Gastrocnemius medialis (tissue), 4 donors: ENCODE measurements at places on chromosomes 4 and X. TPM values are rescaled to one million over a fixed set of nuclear protein-coding genes. Genes with fewer than 3 reads are reported as not detected.

- H3K27me3 ChIP-seq, result no peaks in the 10 kb centered on the region
- no peak overlapping the region for H3K27ac ChIP-seq
- DNase-seq, result no peak
- no peaks in the 10 kb centered on the region for H3K36me3 ChIP-seq
Observed at GRCh38 chrX:17817251-17817650, 43.8 kb downstream of the RAI2 start.

DNA sequence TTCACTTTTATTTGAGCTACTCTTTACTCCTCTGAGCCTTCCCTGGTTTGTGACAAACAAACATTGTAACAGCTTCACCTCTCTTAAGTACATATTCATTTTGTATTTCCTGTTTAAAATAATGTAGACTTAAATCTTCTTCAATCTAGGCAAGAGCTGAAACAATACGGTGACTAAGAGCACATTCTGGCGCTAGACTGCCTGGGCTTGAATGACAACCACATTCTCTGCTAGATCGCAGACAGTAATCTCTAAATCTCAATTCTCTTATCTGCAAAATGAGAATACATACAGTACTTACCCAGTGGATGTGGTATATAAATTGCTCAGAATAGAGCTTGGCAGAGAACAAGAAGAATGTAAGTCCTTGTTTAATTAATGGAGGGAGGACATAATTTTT is 144.8 kb downstream of the ARAP2 start:
- H3K4me1 ChIP-seq, result no peaks in the 10 kb centered on the region
- H3K36me3 ChIP-seq, result no peaks in the 10 kb centered on the region
- no peaks in the 10 kb centered on the region for H3K27me3 ChIP-seq
- DNase-seq, result no peak

DNA sequence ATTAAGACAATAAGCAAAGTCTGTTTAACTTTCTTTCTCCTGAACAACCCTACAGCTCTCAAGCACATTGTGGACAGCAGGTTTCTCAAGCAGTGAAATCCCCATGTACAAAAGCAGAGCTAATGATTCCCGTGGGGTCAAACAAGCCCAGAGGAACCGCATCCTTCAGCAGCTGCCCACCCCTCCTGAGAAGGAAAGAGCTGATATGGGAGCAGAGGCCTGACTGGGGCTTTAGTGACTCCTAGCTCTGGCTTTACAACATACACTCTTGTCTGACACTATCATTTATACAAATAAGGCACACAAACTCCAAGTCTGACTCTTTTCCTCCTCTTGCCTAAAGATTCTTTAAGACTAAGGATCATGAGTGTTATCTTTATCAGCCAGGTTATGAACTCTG is 32.8 kb downstream of the HDAC8 start:
- H3K27ac ChIP-seq, result no peak overlapping the region
- DNase-seq, result no peak
- H3K27me3 ChIP-seq, result no peaks in the 10 kb centered on the region
- no peaks in the 10 kb centered on the region for H3K36me3 ChIP-seq
- H3K4me1 ChIP-seq, result peaks cover 13% of the 10 kb centered on the region

GRCh38 chr4:15470128-15470475 is 420 bp downstream of the CC2D2A start:
- DNase-seq, result no peak
- no peaks in the 10 kb centered on the region for H3K27me3 ChIP-seq
- no peaks in the 10 kb centered on the region for H3K36me3 ChIP-seq
- H3K27ac ChIP-seq, result no peak overlapping the region
- peak overlapping the region; percentile 67 for H3K4me3 ChIP-seq

- no peak overlapping the region for H3K4me3 ChIP-seq
- H3K27me3 ChIP-seq, result no peaks in the 10 kb centered on the region
- no peak overlapping the region for H3K27ac ChIP-seq
- DNase-seq, result no peak
- H3K4me1 ChIP-seq, result no peaks in the 10 kb centered on the region
Observed at GRCh38 chr4:57231781-57232180, 121.6 kb upstream of the IGFBP7 start.

DNA sequence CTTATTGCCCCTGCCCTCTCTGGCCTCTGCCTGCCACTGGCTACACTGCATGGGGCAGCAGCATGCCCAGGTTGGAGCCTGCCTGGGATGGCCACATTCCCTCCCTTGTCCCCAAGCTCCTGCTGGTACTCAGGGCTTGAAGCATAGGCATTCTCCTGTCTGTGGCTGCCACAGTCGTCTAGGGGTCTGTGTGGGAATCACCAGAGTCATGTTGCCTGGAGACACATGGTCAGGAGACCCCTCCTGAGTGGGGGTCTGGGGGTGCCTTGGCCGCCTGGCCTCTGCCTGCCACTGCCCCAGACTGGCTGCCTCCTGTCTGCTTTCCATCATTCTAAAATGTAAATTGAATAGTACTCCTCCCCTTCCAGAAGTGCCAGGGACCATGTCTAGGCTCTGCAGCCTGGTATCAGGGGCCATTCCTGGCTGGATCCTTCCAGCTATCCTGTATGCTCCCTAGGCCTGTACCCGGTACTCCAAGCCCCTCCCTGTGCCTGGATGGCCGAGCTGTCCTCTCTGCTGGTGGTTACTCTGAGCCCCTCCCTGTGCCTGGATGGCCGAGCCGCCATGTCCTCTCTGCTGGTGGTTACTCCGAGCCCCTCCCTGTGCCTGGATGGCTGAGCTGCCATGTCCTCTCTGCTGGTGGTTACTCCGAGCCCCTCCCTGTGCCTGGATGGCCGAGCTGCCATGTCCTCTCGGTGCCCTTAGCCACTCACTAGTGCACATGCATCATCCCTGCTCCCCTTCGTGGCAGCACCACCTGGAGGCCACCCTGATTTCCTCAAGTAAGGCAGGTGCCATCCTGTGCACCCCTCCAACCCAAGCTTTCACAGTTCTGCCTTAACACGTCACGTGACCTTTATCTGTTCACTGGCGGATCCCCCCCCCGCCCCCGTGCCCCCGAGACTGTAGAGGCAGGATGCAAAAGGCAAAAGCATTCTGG is 5.5 kb upstream of the NKX1-1 start:
- no peaks in the 10 kb centered on the region for H3K36me3 ChIP-seq
- no peak overlapping the region for H3K4me3 ChIP-seq
- no peaks in the 10 kb centered on the region for H3K4me1 ChIP-seq
- H3K27me3 ChIP-seq, result peaks cover 93% of the 10 kb centered on the region

MMRN1 gene
- 0.39 TPM for total RNA-seq

DNA sequence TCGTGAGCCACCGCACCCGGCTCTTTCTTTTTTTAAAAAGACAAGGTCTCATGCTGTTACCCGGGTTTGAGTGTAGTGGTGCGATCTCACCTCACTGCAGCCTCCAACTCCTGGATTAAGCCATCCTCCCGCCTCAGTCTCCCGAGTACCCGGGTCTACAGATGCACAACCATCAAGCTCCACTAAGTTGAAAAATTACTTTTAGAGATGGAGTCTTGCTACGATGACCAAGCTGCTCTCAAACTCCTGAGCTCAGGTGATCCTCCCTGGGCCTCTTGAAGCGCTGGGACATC is 2.0 kb downstream of the SLC25A6 start:
- peaks cover 2% of the 10 kb centered on the region for H3K36me3 ChIP-seq
- H3K27me3 ChIP-seq, result no peaks in the 10 kb centered on the region
- no peak for DNase-seq
- peaks cover 57% of the 10 kb centered on the region for H3K4me1 ChIP-seq
- no peak overlapping the region for H3K4me3 ChIP-seq
- H3K27ac ChIP-seq, result no peak overlapping the region

SMIM31 gene
- total RNA-seq, result not detected

EVC gene
- 1.5 TPM for total RNA-seq

TRPC5OS gene
- not detected for total RNA-seq

GRCh38 chr4:52836120-52836519 is 26.0 kb upstream of the RASL11B start:
- peaks cover 14% of the 10 kb centered on the region for H3K4me1 ChIP-seq
- H3K4me3 ChIP-seq, result no peak overlapping the region
- no peaks in the 10 kb centered on the region for H3K36me3 ChIP-seq
- DNase-seq, result no peak

PNMA6F gene
- not detected for total RNA-seq

CNKSR2 gene
- 0.87 TPM for total RNA-seq

- H3K4me3 ChIP-seq, result peak overlapping the region; percentile 94
- no peaks in the 10 kb centered on the region for H3K36me3 ChIP-seq
- DNase-seq, result no peak
- peaks cover 42% of the 10 kb centered on the region for H3K4me1 ChIP-seq
Observed at GRCh38 chrX:78106651-78106986, 2.6 kb downstream of the PGK1 start.

ATP5ME gene
- 93.4 TPM for total RNA-seq

- peaks cover 15% of the 10 kb centered on the region for H3K4me1 ChIP-seq
- peak overlapping the region; percentile 51 for H3K4me3 ChIP-seq
- no peak overlapping the region for H3K27ac ChIP-seq
- no peaks in the 10 kb centered on the region for H3K36me3 ChIP-seq
- no peak for DNase-seq
Observed at GRCh38 chr4:16082041-16082425, 1.8 kb downstream of the PROM1 start.

GRCh38 chrX:9211269-9211668 is 177.3 kb upstream of the FAM9B start:
- no peaks in the 10 kb centered on the region for H3K36me3 ChIP-seq
- no peak overlapping the region for H3K27ac ChIP-seq
- H3K4me1 ChIP-seq, result no peaks in the 10 kb centered on the region
- peaks cover 5% of the 10 kb centered on the region for H3K27me3 ChIP-seq
- no peak for DNase-seq

CRLF2 gene
- total RNA-seq, result not detected

SMIM10L2A gene
- total RNA-seq, result 0.05 TPM

RHOXF2B gene
- not detected for total RNA-seq

BCLAF3 gene
- total RNA-seq, result 2.7 TPM

DNA sequence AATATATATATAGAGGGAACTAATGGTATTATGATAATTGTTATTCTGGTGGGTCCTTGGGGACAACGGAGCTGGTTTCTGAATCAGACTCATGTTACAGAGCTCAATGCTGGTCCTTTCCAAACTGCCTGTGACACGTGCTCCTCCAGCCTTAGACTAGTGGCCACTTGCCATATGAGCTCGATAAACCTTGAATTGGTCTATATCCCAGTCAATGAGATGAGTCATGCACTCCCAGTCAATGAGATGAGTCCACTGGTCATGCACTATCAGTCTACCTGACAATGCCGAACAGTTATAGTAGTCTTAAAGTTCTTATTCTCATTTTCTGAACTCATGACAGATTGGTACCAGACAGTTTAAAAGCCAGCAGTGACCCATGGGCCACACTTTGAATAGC is 325.2 kb downstream of the LDB2 start:
- H3K27me3 ChIP-seq, result no peaks in the 10 kb centered on the region
- H3K27ac ChIP-seq, result no peak overlapping the region
- no peak overlapping the region for H3K4me3 ChIP-seq

DNA sequence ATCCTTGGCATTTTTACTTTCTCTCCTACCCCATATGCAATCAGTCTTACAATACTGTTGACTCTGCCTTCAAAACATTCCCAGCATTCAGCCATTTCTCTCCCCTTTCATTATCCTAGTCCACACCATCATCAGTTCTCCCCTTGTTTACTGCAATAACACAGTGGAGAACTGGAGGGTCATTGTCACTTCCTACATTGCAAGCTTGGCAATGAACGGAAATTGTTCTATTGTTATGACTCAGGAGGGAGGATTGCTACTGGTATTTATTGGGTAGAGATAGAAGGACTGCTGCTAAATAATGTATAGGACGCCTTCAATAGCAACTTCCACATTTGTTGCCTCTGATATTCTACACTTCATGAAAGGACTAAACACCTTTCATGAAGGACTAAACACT is 231.8 kb downstream of the BANK1 start:
- no peaks in the 10 kb centered on the region for H3K36me3 ChIP-seq
- no peaks in the 10 kb centered on the region for H3K4me1 ChIP-seq
- no peak for DNase-seq
- no peaks in the 10 kb centered on the region for H3K27me3 ChIP-seq
- no peak overlapping the region for H3K27ac ChIP-seq

DNA sequence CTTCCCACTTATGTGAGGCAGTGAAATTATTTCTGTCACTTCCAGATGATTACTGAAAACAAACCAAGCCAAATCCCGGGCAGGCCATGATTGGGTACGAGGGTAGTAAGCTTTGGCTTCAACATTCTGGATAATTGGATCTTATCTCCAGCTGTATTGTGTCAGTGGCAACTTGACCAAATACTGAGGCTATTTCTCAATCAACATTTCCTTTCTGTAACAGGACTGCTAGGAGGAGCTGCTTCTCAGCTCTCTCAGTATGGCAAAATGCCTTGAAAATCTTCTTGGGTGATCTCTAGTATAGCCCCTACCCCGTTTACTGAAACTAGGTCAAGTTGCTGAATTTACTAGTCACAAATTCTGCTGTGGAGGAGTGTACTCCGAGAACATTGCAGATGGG is 169.3 kb upstream of the FRMPD4 start:
- no peaks in the 10 kb centered on the region for H3K36me3 ChIP-seq
- no peak overlapping the region for H3K4me3 ChIP-seq
- no peak for DNase-seq
- no peak overlapping the region for H3K27ac ChIP-seq
- H3K4me1 ChIP-seq, result no peaks in the 10 kb centered on the region

MFAP3L gene
- 3.2 TPM for total RNA-seq

- no peak for DNase-seq
- H3K36me3 ChIP-seq, result no peaks in the 10 kb centered on the region
- no peaks in the 10 kb centered on the region for H3K27me3 ChIP-seq
- no peak overlapping the region for H3K4me3 ChIP-seq
Observed at GRCh38 chr4:41041551-41041950, 172.8 kb downstream of the APBB2 start.

GRCh38 chrX:20225488-20225833 is 41.2 kb downstream of the RPS6KA3 start:
- H3K27me3 ChIP-seq, result no peaks in the 10 kb centered on the region
- H3K4me1 ChIP-seq, result peaks cover 10% of the 10 kb centered on the region
- DNase-seq, result no peak

- no peak overlapping the region for H3K27ac ChIP-seq
- DNase-seq, result no peak
- H3K4me1 ChIP-seq, result no peaks in the 10 kb centered on the region
- no peaks in the 10 kb centered on the region for H3K27me3 ChIP-seq
Observed at GRCh38 chrX:33855251-33855650, 276.9 kb downstream of the FAM47A start.

DNA sequence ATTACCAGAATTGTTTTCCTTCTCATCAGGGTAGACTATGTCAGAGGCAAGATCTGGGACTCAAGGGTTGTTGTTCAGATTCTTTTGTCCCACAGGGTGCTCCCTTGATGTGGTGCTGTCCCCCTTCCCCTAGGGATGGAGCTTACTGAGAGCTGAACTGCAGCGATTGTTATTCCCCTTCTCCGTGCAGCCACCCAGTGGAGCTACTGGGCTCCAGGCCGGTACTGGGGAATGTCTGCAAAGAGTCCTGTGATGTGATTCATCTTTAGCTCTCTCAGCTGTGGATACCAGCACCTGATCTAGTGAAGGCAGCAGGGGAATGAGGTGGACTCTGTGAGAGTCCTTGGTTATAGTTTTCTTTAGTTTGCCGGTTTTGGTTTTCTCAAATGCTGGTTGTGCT is 247.4 kb upstream of the HAND2 start:
- no peak overlapping the region for H3K27ac ChIP-seq

DNA sequence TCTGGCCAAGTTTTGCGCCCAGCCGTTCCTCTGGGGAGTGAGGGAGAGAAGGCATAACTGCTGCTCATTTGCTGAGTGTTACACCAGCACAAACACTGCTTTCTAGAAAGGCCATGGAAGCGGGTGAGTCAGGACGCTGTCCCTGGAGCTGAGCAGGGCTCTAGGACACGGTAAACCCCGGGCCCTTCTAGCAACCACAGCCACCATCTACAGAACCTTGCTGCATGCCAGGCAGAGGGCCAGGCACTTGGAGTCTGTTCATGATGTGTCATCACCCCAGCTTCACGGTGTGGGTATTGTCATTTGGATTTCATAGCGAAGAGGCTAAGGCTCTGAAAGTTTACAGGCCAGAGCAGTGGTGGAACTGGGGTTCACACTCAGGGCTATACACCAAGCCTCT is 31.8 kb upstream of the C4orf50 start:
- no peak for DNase-seq
- no peaks in the 10 kb centered on the region for H3K36me3 ChIP-seq
- no peak overlapping the region for H3K27ac ChIP-seq

KIT gene
- total RNA-seq, result 0.62 TPM
